ENCODE measurements at places on chromosomes 12 and 14.

- no peak for DNase-seq
Measured at GRCh38 chr12:108190529-108190928, 61.4 kb downstream of the WSCD2 start.

DNA sequence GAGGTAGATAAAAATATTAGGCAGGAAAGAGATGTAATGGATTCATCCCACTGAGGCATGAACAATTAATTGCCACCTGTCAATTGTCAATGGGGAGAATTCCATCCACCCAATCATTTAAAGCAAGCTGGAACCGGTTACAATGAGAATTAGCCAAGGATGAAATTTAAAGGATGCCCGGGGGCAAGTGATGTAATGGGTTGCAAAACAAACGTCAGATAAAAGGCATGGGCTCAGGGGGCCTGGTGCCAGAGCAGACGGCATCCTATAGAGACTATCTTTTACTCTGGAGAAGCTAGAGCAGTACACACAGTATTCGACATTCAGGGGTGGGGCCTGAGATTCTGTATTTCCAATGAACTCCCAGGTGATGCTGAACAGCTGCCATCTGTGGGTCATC, 80.5 kb upstream of the ZFP36L1 start:
- no peak for DNase-seq

- no peak for DNase-seq
Measured at GRCh38 chr14:104894331-104895206, 29.5 kb downstream of the CEP170B start.

GRCh38 chr14:25140411-25140810, 90.5 kb upstream of the STXBP6 start:
- no peak for DNase-seq

DNA sequence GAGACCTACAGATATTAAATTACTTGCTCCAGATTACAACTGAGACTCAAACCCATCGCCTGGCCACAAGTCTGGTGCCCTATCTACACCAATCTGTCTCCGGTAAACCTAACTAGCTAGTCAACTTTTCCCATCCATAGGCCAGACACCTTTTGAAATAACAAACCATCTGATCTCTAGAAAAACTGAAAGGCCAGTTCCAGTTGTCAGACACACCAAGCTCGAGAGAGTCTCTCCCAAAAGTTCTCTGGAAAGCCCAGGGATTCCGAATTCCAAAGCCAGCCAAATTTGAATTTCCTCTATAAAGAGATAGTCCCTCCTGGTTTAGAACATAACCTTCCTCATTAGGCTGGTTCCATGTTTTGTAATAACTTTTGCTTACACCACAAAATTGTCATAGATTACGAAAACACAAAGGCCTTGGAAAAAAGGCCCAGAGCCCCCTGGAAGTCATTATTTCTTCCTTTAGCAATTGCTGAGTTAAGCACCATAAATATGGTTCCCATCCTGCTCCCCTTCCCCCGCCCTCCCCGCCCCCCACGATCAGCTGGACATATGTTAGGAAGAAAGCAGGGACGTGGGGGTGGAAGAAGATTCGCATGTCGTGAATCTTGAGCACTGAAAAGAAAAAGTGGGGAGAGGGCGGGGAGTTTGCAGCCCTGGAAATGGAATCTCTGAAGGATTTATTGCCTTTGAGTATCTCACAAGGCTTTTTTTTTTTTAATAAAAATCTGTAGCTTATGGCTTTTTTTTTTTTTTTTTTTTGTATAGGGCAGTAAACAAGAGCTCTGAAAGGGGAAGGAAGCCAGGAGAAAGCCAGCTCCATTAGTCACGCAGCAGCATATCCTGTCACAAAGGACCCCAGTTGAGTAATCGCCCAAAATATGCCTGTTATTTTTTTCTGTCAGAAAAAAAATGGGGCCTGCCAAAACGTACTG, 110.4 kb downstream of the ZFP36L1 start:
- no peak for DNase-seq

GRCh38 chr12:92107621-92108131, 38.0 kb downstream of the BTG1 start:
- no peak for DNase-seq

- no peak for DNase-seq
Measured at GRCh38 chr12:30896461-30896860, 30.1 kb upstream of the TSPAN11 start.

GRCh38 chr14:59464486-59465315, 479 bp downstream of the GPR135 start:
- peak; percentile 61 for DNase-seq

GRCh38 chr12:84636801-84637290, 275.8 kb downstream of the SLC6A15 start:
- DNase-seq = no peak

DNA sequence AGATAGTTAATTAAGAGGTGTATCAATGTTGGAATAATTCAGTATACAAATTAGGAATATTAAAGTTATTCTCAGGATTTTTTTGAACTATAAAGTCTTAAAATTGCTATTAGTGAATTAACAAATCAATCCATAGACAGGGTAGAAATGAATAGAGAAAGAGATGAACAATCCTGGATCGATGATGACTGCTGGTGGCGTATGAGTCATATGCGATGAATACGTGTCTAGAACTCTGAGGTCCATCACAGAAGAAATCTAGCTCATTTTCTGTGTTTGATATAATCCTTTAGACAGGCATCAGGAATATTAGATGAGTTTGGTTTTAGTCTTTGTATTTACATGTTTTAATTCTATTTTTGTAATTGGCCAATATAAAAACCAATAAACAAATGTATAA, 85.4 kb upstream of the RTL1 start:
- no peak for DNase-seq

GRCh38 chr12:76177821-76178220, 93.3 kb upstream of the NAP1L1 start:
- DNase-seq = no peak

- DNase-seq = no peak
Measured at GRCh38 chr12:232731-233614, 19.0 kb upstream of the SLC6A12 start.

All from NCI-H2029 (cell line).